ENCODE measurements at places on chromosomes 7 and 10.

DNA sequence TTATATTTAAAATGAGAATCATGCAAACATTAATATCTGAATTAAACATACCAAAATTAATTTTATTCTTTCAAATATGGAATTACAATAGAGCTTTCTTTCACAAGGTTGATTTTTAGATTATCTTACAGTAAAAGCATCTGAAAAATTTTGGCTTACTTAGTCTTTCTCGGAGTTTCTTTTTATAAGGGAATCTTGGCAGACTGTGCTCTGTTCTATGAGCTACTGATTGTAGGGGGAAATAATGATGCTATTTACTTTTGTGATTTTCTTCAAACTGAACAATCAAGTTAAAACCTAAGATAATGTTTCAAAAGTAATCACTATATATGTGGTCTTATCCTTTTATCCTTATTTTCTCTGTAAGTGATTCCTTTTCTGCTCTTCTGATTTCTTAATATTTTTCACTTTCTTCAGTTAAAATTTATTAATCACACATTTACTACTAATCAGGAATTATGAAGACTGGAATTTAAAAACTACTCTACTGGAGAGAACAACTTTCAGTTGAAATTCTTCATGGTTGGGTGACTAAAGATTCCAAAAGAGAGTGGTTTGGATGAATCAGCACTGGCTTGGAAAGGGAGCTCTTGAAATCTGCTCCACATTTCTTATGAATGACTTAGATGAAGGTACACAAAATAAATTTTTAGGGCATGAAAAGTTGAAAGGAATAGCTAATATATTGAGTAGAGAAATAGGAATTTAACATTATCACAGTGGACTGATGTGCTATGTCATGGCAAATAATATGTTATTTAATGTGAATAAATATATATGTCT, 103.9 kb downstream of the PPP1R9A start:
- DNase-seq, result no peak

DNA sequence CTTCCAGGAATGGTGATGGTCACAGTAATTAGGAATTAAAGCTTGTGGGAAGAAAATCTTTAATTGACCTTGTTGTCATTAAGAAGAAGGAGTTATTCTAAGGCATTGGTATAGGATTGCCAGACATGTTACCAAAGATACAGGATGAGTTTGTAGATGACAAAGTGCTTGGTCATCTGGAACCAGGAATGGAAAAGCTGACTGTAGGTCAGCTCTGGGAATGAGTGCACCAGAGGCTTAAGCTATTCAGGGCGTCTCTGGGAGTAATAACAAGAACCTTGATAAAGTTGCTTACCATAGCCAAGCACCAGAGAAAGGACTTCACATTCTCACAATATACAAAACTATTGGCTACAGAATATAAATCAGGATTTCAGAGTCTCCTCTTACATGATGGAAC, 89.0 kb downstream of the PHTF2 start:
- no peak for DNase-seq

DNA sequence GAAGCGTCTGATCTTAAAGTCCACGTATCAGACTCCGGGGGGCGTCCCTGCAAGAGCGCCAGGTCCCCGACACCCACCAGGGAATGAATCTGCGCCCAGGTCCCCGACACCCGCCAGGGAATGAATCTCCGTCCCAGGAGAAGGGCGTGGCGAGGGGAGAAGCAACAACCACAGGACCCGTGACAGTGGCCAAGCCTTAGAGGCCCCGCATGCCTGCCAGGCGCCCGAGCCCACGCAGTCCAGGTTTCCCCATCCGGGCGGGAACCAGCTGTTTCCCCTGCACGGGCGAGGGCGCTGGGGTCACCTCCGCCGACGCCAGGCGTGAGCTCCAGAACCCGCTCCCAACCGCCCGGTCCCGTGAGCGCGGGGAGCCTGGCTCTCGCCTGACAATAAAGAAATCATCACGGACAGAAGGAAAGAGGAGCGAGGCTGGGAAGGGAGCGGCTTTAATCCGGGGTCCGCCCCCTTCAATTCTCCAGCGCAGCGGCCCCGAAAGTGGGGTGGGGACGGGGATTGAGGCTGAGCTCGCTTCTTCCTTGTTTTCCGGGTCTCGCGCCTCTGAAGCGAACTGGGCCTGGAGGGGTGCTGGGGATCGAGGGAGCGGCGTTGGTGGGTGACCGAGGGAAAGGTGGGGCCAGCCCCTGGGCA, 29.0 kb upstream of the BMS1 start:
- no peak for DNase-seq

GRCh38 chr10:48879451-48879850, 60.2 kb downstream of the LRRC18 start:
- no peak for DNase-seq

- DNase-seq, result no peak
These were observed 153.3 kb upstream of the TCERG1L start for GRCh38 chr10:131464789-131465188.

DNA sequence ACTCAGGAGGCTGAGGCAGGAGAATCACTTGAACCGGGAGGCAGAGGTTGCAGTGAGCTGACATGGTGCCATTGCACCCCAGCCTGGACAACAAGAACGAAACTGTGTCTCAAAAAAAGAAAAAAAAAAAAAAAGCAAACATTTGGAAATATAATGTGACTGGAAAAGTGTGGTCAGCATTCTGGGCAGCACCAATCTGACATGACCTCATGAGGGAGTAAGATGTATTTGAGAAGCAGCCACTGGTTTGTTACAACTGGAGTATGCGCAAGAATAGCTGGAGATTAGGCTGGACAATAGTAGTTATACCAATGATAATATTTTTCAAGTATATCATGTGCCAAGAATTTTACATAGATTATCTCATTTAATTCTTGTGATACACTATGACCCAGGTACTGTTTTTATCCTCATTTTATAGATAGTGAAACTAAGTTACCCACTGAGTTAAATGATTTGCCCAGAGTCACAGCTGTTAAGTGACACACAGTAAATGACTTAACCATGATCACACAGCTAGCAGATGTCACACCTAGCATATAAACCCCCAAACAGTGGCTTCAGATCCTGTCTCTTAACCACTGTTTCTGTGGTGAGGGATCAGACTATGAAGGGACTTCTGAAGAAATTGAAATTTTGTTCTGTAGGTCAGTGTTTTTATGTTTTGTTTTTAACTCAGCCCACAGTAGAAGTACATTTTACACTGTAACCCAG, 11.1 kb downstream of the MCU start:
- no peak for DNase-seq

- no peak for DNase-seq
These were observed 96.4 kb downstream of the MARCHF5 start for GRCh38 chr10:92387289-92387940.

DNA sequence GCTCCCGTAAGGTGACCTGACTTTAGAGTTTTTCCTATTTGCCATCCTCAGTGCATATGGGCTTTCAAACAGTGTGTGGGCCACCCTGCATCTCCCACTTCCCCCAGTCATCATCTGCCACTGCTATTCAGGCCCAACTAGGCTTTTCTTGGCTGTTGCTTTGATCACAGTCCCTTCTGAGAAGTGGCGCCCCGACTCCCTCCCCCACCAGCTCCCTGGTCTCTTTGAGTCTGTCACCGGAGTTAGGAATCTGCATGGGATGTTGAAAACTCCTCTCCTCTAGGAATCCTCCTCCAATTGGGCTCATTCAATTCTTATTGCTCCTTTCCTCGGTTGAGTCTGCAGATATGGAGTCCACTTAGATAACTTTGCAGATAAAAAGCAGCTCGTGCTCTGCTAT, 32.1 kb downstream of the HIF1AN start:
- DNase-seq, result no peak

DNA sequence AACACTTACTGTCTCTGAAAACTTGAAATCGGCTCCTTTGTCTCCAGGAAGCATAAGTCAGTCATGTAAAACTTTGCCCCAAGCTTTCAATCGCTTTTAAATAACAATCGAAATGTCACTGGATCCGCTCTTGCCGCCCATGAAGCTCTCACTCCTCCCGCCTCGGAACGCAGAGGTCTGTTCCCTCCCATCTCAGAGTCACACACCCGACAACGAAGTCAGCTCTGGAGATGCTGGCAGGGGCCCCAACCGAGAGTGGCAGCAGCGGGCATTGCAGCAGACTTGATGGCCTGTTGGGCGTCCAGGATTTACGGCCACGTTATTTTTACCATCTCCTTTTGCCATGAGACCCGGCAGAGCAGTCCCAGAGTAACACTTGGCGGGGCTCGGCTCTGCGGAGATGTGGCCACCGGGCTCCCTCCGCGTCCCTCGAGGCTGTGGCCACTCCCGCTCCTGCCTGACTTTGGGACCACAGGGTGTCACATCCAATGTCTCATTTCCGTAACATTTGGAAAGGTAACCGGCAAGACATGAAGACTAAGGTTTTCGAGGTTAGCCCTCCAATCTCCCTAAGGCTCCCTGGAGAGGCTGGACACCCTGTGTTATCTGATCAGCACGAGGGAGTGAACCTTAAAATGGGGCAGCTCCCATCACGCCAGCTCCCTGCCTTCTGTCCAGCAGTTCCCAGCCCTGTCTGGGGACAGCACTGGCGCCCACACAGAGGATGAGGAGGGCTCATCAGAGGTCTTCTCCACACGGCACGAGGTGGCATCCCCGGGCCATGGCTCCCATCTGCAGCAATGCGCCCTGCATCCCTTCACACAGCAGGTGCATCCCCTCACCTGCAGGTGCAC, 62.8 kb upstream of the ADGRA1 start:
- DNase-seq, result no peak

- no peak for DNase-seq
These were observed 46.0 kb downstream of the HELLS start for GRCh38 chr10:94591461-94592205.

- DNase-seq, result no peak
These were observed 1.1 kb upstream of the MACC1 start for GRCh38 chr7:20218279-20218678.

- DNase-seq, result no peak
These were observed 168.9 kb downstream of the SLIT1 start for GRCh38 chr10:97016728-97017473.

GRCh38 chr7:33379891-33380525, 250.6 kb downstream of the BBS9 start:
- no peak for DNase-seq

- DNase-seq, result no peak
These were observed 584.2 kb upstream of the MBL2 start for GRCh38 chr10:53356616-53357349.

- DNase-seq, result no peak
These were observed 5.5 kb upstream of the UNC5B start for GRCh38 chr10:71206911-71207310.

GRCh38 chr7:154777489-154777888, 225.4 kb downstream of the PAXIP1 start:
- no peak for DNase-seq

- peak; percentile 67 for DNase-seq
These were observed 8.5 kb downstream of the DDX56 start for GRCh38 chr7:44565097-44565794.

GRCh38 chr7:27134392-27134791, 3.8 kb upstream of the HOXA4 start:
- no peak for DNase-seq

GRCh38 chr7:38306914-38307313, 33.5 kb upstream of the TARP start:
- no peak for DNase-seq

- DNase-seq, result no peak
These were observed 14.0 kb upstream of the SLC18A2 start for GRCh38 chr10:117226813-117227451.

DNA sequence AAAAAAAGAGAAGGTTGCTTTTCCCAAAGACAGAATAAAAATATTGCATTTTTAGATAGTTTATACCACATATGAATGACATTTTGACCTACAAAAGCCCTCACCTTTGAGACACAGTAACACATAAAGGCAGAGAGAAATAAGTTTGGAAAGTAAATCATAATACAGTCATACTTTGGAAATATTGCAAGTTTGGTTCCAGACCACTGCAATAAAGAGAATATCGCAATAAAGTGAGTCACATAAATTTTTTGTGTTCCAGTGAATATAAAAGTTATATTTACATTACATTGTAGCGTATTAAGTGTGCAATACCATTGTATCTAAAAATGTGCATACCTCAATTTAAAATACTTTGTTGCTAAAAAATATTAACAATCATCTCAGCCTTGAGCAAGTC, 40.3 kb downstream of the CCDC71L start:
- no peak for DNase-seq

DNA sequence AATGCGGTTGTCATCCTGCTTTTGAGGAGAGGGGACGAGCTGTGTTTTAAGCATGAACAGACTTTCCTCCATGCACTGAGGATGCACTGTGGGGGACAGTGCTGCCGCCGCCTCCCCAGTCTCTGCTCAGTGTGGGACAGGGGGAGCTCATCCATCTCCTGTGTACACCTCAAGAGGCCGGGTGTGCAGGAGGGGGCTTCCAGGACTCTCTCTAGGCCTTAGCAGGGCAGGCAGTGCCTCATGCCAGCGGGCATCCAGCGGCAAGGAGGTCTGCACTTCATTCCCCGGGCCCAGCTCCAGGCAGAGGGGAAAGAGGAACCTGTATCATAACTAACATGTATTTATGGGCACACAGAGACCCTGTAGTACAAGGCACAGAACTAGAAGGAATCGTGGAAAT, 89.7 kb downstream of the DIP2C start:
- no peak for DNase-seq

DNA sequence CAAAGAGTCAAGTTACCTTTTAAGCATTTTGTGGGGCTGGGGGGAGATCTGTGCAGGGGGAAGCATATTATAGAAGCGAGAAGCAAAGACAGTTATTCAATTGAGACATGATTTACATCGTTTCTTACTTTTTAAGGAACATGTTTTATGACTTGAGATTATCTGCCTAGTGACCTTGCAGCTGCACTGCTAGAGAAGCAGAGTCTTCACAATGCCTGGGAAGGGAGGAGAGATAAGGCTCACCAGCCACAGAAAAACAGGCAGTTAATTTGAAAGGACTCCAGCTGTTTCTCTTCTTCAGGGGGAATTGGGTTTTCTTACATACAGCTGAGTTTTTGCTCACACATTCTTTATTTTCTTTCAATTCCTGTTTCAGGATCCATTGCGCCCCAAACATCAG, 31.0 kb downstream of the PHYH start:
- DNase-seq, result no peak

GRCh38 chr10:111126077-111126476, 49.2 kb downstream of the ADRA2A start:
- no peak for DNase-seq

- no peak for DNase-seq
These were observed 259.7 kb downstream of the MTERF1 start for GRCh38 chr7:91620827-91621226.

DNA sequence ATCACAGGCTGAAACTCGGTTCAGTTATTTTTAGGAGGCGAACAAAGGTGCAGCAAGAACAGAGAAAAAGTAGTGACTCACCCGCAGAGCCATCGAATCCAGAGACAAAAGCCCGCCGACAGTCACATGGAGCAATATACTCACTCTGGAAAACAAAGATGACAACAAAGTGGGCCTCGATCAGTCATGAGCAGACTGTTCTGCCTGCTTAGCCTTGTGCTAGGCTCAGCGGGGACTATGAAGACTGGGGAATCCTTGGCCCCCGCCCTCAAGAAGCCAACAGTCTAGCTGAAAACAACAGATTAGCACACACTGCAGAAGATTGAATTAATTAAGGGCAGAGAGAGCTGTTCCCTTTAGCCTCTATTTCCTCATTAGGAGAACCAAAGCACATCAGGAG, 30.4 kb downstream of the XPNPEP1 start:
- DNase-seq, result no peak
